ENCODE measurements at places on chromosomes 1 and 21.
A peak's percentile ranks its signal among the peaks of the same experiment; 100 is the strongest.

GRCh38 chr1:85148524-85149250 is 52.1 kb downstream of the SYDE2 start:
- no peak for DNase-seq

DNA sequence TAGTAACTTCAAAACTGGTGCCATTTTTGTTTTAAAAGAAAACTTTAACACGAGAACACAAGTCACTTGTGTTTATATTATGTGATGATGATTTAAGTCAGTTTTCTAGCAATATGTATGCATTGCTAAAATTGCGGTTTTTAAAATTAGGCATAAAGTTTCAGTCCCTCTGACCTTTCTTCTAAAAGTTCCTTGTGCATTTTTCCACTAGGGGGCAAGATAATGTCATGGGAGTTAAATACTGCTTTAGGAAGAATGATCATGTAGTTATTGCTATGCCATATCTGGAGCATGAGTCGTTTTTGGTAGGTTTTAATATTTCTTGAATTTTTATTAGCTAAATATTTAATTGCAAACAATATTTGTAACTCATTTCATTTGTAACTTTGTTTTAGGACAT is 10.7 kb downstream of the CDC7 start:
- peak; percentile 42 for DNase-seq

DNA sequence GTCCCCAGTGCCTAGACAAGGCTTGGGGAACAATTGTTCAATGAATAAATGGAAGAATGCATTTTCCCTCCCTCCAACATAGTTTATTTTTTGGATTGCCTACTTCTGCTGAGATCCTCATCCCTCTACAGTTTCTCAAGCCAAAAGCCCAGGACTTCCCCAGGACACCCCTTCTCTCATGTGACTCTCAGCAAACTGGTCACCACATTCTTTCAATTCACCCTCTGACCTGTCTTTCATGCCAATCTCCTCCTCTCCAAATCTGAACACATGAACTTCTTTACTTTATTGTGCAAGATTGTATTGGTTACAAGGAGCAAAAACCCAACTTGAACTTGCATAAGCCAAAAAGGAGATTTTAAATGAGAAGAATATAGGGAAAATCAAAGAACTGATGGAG is 103.2 kb upstream of the JUN start:
- DNase-seq, result no peak

GRCh38 chr1:147640553-147641165 is 29.7 kb downstream of the ACP6 start:
- DNase-seq, result peak; percentile 47

GRCh38 chr1:15571266-15571665 is 13.6 kb downstream of the AGMAT start:
- no peak for DNase-seq

DNA sequence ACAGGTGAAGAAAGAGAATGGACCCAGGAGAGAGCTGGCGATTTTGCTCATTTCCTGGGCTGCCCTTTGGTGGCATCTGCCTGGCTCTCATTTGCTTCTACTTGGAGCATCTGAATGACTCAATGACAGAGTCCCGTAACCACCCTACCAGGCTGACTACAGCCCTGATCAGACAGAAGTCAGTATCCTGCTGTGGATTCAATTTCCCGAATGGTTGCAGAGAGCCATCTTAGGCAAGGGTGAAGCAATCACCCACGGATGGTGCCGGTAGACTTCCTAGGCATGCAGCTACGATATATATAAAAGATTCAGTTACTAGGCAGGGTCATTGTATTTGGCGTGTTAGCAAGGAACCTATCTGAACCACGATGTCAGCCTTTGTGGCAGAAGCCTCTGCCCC is 10.2 kb downstream of the AJAP1 start:
- no peak for DNase-seq

DNA sequence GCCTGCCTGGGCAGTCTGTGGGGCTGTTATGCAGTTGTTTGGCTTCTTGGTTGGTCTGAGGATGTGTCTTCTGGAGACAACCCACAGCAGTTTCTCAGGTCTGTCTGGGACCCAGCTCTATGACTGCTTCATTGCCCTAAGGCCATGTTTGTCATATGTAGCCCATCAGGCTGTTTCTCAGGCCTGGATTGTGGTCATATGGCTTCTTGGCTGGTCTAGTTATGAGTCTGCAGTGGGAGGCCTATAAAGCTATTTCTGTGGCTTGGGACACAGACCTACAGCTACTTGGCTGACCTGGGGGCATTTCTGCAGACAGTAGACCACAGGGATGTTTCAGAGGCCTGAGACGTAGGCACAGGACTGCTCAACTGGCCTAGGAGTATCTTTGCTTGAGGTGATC is 41.5 kb downstream of the CHIA start:
- no peak for DNase-seq

DNA sequence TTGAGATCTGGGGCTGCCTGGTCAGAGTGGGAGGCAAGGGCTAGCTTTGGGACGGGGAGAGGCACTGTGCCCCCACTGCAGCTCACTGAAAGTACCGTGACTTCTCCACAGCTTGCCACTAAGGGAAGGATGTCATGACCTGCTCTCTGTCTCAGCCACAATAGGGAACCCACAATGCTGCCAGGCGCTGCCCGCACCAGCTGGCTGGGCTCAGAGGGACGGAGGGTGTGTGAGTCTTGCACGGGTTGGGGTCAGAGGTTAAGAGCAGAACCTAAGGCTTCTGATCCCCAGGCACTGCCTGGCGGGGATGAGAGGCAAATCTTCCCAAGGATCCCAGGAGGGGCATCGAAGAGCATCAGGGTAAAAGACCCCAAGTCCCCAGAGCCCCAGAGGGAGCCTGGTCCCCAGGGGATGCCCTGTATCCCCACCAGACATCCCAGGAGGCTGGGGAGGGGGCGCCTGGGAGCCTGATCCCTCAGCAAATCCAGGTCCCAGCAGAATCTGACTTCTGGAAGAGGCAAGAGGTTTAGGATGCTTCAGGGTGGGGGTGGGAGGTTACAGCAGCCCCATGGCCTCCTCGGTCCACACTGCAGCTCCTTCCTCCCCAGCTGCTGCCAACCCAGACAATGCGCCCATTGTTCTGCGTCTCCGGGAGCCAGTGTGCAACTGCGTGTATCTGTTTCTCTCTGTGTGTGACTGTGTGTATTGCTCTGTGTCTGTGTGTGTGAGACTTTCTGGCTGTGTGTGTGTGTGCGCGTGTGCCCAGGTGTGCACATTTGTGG is 2.0 kb upstream of the MARCKSL1 start:
- DNase-seq, result no peak

GRCh38 chr1:206863266-206863665 is 2.2 kb upstream of the IL20 start:
- DNase-seq, result no peak

- no peak for DNase-seq
Measured at GRCh38 chr21:34743831-34744230, 75.0 kb downstream of the CLIC6 start.

Data from Jurkat, Clone E6-1 (cell line).